ENCODE measurements at places on chromosomes 1 and 21.

DNA sequence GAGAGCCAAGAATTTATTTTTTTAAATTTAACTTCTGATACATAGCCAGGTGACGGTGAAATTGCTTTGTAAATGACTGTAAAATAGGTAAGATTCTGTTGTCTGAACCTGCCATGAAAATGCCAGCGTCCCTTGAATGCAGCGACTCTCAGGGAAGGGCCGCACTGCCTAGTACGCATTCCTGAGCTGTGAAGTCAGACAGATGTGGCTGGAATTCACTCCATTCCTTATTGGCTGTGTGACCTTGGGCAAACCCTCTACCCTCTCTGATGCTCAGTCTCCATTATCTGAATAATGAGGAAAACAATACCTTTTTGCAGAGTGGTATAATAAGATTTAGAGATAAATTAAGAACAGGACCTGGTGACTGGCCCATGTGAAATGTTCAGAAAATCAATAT, 167.1 kb upstream of the DAB1 start:
- DNase-seq = no peak

- no peak for DNase-seq
Measured at GRCh38 chr21:37560385-37560784, 193.8 kb downstream of the DYRK1A start.

GRCh38 chr1:226571893-226572292, 23.3 kb downstream of the STUM start:
- DNase-seq = no peak

DNA sequence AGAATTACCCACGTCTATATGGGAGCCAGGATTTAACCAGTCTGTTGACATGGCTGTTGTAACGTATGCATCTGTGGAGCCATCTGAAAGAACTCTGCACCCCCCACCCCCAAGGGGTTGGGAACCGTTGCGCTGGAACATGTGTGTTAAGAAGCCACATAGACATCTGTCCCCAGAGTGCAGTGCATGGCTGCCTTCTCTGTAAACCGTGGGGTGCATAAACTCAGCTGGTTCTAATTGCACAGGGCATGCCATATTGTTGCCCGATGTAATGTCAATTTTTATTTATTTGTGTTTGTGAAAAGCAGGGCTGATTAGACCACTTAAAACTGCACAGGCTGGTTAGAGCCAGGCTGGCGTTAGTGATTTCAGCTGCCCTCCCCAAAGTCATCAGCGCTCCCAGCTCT, 70.1 kb upstream of the ROR1 start:
- DNase-seq = peak; percentile 14

- DNase-seq = no peak
Measured at GRCh38 chr1:3717041-3717714, 35.1 kb upstream of the CCDC27 start.

GRCh38 chr1:193457676-193458075, 271.3 kb upstream of the B3GALT2 start:
- no peak for DNase-seq

GRCh38 chr1:7857985-7858384, 5.1 kb upstream of the UTS2 start:
- DNase-seq = no peak

DNA sequence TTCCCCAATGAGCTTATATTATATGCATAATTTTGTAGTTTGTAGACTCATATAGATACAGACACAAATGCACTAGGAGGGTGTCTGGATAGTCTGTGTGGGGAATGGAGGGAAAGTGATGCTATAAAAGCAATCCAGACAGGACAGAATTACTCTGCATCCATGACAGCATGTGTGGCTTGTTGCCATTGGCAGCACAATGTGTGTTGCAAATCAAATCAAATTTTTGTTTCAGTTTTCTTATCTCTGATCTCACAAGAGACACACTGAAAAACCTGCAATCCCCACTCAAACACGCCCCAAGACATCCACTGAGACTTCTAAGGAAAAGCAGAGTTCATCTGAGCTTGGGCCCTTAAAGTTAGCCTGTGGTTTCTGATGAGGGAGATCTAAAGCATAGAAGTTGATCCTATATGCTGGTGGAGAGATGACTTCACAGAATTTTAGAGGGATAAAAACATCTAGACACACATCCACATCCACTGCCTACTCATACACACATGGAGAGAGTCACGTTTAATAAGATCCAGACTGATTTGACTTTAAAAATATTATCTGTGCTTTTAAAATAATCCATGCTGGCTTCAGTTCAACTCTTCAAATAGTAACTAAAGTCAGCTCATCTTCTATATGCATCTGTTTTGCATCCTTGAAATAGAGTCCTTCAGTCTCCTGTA, 313.0 kb upstream of the PLXNA2 start:
- DNase-seq = no peak

- DNase-seq = no peak
Measured at GRCh38 chr1:245133995-245134715, 20.6 kb upstream of the KIF26B start.

GRCh38 chr1:235809688-235810397, 56.9 kb downstream of the LYST start:
- no peak for DNase-seq

- DNase-seq = no peak
Measured at GRCh38 chr1:222656391-222657155, 38.7 kb downstream of the MIA3 start.

DNA sequence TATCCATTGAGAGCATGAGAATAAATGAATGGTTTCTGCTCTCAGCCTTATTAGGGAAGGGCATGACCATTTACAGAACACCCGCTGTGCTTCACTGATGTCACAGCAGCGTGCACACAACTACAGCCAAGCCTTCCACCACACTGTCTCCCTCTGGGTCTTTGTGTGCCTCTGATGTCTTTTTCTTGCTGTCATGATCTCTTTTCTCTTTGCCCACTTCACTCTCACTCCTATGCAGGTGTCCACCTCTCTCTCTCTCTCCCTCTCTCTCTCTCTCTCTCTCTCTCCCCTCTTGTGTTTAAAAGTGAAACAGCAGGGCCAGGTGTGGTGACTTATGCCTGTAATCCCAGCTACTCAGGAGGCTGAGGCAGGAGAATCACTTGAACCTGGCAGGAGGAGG, 232.5 kb upstream of the JUN start:
- no peak for DNase-seq

DNA sequence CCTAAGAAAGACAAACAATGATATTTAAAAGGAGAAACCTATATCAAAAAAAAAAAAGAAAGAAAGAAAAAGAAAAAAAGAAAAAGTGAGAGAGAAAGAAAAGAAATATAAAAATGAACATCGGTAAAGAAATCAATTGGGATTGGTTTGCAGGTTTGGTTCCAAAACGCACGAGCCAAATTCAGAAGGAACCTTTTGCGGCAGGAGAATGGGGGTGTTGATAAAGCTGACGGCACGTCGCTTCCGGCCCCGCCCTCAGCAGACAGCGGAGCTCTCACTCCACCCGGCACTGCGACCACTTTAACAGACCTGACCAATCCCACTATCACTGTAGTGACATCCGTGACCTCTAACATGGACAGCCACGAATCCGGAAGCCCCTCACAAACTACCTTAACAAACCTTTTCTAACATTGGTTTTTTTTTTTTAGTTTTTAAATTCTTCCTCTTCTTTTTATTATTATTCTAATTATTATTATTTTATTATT, 11.7 kb downstream of the LHX9 start:
- no peak for DNase-seq

DNA sequence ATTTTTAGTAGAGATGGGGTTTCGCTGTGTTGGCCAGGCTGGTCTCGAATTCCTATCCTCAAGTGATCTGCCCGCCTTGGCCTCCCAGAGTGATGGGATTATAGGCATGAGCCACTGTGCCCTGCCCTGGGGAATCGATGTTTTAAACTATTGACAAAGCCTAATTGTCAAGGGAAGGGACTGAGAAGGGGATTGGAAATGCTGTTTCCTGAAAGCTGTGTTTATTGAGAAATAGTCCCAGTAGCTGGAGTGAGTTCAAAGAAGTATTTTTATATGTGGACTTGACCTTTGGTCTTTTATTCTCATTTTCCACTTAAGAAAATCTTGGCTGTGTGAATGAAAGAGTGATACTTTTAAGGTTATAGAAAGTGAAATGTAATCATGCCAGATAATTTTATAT, 47.5 kb downstream of the KIF1B start:
- no peak for DNase-seq

DNA sequence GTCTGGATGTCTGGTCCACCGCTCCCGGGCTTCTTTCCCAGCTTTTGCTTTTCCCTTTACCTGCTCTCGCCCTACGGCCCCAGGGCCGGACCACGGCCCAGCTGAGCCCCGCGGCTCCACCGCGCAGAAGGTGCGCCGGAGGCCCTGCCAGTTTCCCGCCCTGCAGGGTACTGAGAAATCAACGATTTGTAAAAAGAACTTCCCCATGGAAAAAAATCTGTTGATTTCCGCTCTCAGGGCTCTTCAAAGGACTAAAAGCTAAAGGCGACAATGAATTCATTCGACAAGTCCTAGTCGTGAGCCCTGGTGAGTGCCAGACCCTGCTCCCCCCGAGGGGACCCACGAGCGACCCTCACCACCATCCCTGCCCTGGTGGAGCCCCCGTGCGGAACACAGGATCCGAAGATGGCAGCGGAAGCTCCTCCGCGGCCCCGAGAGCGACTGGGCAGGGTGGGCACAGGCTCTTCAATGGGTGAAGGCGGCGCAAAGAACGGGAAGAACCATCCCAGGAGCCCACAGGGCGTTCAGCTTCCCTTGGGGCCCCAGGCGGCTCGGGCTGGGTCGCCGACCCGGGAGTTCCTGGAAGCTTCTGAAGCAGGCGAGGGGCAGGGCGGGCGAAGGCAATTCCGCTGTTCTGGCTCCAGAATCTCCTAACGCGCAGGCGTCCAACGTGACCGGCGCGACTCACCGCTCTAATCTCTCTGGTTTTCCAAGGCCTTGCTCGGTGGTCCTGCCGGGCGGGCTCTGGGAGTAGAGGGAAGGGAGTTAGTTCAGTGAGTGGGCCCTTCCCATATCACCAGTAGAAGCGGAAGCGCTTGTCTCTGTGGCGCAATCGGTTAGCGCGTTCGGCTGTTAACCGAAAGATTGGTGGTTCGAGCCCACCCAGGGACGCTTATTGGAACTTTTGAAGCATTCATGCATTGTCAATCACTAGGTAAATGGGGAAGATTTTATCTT, 6.6 kb upstream of the RNU1-2 start:
- DNase-seq = no peak

GRCh38 chr1:182630586-182630985, 26.4 kb upstream of the RGS16 start:
- no peak for DNase-seq

- DNase-seq = no peak
Measured at GRCh38 chr1:28354121-28354520, 15.4 kb upstream of the PHACTR4 start.

GRCh38 chr1:62781841-62782543, 1.9 kb upstream of the ATG4C start:
- no peak for DNase-seq

DNA sequence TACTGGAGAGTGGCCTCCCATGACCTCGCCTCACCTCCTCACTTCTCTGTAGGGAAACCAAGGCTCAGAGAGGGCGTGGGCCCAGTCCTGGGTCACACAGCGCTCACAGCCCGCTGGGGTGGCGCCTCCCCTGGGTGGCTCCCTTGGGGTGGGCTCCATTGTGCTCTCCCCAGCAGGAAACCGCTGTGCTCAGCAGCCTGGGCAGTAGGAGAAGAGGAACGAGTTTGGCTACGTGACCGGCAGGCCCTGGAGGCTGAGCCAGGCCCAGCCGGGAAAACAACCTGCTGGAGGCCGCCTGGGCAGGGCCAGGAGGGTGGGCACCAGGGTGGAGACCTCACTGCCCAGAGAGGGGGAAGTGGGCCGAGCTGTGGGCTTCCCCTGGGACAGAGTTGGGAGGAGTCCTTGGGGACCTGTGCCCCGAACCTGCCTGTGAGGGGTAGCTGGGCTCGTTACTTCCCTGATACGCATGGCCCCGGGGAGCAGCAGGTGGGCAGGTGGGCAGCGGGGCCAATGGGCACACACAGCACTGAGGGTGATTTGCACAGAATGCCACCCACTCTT, 15.0 kb upstream of the FAM131C start:
- DNase-seq = no peak

GRCh38 chr1:43853161-43853921, 80.3 kb upstream of the ARTN start:
- DNase-seq = no peak

- no peak for DNase-seq
Measured at GRCh38 chr1:40921981-40922677, 57.4 kb upstream of the CTPS1 start.

- DNase-seq = peak; percentile 74
Measured at GRCh38 chr1:230292689-230293389, 133.3 kb downstream of the PGBD5 start.

DNA sequence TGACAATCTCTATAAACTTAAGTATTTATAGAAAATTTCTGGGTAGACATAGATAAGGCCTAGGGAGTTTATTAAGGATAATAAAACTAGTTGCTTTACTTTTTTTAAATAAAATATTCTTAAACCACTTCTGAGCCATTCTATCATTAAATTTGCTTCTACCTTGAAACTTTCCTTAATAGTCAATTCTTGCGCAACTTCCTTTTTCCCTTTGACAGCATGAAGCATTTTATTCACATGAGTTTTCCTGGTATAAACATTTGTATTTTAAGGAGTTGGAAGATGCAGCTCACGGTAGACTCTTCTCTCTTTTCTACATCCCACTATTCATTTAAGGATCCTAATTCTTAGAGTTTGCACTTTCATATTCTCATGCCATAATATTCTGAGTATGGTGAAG, 75.8 kb upstream of the DPH5 start:
- DNase-seq = no peak

GRCh38 chr1:150142083-150142482, 7.6 kb upstream of the PLEKHO1 start:
- DNase-seq = no peak

DNA sequence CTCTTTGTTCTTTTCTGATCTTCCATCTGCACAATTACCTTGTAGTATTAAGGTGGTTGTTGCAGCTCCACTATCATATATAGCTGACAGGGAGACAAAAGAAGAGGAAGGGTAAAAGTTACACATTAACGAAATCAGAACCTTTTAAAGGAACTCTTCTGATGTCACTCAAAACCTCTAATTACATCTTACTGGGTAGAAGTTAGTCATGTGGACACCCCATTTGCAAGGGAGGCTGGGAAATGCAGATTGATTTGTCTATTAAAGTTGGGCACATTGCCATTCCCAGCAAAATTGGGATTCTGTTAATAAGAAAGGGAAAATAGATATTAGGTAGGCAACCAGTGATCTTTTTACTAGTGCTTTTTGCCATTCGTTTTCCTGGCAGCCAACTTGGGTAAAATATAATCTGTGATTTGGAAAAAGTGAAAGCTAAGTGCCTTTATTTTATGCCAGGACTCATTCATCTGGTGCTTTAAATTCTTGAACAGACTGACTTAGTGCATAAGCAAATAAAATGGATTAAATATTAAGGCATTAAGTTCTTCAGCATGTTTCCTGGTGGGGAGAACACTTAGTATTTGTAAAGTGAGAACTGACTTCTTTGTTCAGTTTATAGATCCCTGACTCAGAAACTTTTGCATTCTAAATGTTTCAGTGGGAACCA, 71.3 kb downstream of the DNM3 start:
- DNase-seq = no peak

DNA sequence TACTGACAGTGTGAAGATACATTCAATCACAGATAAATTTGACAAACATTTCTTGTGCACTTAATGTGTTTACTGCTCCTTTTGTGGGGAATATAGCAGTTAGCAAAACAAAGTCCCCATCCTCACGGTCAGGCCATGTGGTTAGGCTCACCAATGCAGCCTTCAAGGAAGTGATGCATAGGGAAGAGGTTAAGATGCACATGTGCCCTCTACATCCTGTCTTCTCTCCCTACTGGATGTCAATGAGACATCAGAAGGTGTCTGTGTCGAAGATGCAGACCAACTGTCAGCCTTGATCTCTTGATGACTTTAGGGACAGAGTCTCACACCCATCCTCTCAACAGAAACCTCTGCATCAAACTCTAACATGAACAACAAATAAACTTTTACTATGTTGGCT, 78.7 kb downstream of the FH start:
- DNase-seq = no peak
